Esophagus muscularis mucosa (tissue), 4 donors: ENCODE measurements at places on chromosomes 7 and 10.

DNA sequence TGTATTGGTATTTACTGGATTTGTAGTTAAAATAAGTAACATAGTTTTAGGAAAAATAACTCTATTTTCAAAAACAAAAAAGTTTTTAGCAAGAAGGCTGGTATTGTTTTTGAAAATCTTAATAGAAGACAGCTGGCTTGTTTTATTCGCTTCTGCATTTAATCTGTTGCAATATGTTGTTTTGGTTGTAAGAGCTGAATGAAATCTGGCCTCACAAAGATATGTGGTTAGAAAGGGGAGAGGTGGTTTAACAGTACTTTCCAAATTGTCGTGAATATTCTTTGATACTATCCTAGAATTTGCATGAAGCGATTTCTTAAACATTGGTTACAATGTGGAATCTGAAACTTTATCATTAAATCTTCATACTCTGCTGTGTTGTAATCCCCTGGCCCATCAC is 355.9 kb upstream of the FZD8 start:
- DNase-seq: no peak

GRCh38 chr7:69765879-69766278 is 167.6 kb downstream of the AUTS2 start:
- no peak for DNase-seq

- DNase-seq: no peak
These were observed 548.7 kb upstream of the GALNT17 start for GRCh38 chr7:70582927-70583895.

DNA sequence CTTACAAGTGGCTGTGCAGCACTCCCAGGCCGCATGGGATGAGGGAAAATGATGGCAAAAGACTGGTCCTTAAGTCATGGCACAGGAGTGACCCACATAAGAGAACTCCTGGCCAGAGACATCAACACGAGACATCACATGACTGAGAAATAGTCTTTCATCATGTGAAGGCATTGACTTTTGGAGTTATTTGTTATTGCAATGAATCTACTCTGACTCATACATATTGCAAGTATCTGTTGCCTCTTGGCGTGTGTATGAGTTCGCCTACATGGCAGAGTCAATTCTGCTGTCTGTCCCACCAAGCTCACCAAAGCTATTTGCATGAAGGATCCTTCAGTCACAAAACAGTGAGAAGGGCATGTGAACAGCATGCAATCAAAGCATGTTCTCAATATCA is 59.7 kb upstream of the HABP2 start:
- no peak for DNase-seq

DNA sequence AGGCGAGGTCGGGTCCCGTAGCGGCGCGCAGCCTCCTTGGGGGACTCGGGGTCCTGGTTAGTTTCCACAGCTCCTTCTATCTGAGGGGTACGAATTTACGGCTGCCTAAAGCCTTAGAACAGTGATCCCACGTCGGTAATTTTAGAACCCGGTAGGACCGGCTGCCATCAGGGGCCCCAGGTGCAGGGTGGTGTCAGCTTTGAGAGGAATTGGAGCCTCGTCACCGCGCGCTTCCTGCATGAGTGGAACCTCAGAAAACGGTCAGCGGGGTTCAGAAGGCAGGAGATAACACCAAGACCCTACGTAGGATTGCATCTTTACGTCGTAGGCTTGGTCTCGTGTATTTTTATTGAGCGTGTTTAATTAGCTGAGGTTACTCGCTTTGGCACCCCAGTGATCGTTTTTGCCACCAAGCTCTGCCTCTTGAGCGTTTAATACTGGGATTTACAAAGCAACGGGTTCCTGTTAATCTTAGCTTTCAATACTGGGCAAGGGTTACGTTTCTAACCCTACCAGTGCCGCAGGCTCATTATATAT is 443 bp downstream of the RNF32 start:
- no peak for DNase-seq

DNA sequence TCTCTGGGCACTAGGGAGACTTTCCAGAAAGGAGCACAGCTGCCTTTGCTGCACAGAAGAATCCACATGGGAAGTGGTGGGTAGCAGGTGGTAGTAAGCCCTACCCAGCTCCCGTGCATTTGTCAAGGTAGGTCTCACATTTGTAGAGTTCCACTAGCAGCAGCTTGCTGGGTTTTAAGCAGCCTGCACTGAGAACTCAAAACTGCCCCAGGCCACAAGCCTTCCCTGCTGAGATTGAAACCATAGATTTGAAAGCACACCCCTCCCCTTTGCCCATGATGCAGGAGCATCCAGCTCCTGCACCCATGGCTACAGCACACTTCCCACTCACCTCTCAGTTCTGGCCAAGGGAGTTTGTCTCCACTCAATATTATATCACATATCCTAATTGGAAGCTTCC is 604.5 kb upstream of the STEAP1 start:
- no peak for DNase-seq

- no peak for DNase-seq
These were observed 218.7 kb downstream of the SNX10 start for GRCh38 chr7:26510231-26510957.

DNA sequence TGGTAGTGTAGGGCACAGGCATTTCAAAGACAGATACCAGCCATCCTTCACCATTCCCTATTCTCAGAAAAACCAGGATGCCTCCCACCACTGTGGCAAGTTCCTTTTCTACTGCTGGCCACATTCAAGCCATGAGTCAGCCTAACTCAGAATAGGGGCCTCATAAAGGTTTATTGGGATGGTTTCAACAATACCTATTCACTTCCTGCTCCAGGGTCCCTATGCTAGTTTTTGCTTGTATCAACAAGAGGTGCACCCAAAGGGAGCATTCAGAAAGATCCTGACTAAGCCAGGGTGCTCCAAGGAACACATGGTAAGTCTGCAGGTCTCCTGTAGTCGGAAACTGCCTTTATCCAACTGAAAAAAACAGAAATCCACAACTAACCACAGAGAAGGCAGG is 76.9 kb upstream of the EGR2 start:
- no peak for DNase-seq

DNA sequence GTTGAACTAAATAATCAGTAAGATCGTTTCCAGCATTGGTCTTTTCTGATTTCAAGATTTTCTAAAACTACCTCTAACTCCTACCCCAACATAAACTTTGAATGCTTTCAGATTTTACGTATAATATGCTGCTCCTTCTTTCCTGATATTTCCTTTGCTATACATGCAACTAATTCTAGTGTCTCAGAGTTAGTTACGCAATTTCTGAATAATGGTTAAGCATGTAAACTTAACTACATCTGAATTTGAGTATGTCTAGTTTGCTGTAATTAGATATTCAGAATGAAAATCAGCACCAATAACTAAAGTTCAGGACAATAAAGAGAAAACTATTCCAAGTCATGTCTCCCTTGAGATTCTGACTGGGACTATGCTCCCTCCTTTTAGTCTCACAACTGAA is 71.0 kb downstream of the SEMA3C start:
- no peak for DNase-seq

DNA sequence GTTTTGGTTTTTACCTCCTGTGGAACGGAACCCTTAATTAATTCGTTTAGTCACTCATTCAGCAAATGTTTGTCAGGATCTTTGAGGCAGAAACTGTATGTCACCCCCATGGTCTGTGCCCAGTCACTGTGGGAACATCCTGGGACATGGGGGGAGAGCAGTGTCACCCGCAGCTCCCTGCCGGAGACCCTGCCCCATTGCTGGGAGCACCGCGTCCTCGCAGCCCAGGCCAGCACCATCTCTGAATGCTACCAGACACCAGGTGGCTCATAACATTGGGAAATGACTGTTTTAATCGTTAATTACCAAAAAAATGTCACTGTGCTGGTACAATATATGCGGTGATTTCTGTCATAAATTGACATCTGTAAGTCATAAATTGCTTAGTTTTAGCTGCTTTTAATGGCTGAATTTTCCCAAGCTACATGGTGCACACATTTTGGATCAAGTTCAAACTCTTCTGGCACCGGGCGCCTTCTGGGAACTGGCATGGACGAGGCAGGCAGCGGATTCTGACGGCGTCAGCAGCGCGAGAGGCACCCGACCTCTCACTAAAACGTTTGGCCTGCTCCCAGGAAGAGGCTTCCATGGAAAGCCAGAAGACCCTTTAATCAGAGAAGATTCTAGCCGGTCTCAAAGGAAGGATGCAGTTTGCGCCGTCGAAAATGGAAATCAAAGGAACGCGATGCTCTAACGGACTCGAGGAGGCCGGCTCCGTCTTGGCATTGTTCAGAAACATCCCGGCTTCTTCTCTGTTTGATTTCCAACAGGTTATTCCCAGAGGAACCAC is 184.2 kb downstream of the ADARB2 start:
- no peak for DNase-seq

DNA sequence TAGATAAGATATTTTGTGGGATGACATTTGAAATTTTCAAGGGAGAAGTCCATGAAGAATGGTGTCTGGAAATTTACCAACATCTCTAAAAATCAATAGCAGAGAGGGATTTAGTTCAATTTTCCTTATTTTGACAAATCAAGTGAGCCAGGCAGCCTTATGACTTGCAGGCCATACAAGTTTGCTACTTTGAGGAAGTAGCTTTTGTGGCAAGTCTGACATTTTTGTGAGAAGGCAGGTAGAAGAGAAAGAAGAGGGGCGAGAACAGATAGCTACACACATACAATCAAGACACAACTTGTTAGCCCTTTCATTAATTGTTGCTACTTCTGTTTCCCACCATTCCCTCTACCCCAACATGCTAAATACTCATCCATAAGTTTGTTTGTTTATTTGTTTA is 74.5 kb upstream of the OIT3 start:
- DNase-seq: no peak

- DNase-seq: no peak
These were observed 21.3 kb downstream of the MLXIPL start for GRCh38 chr7:73602721-73603651.

DNA sequence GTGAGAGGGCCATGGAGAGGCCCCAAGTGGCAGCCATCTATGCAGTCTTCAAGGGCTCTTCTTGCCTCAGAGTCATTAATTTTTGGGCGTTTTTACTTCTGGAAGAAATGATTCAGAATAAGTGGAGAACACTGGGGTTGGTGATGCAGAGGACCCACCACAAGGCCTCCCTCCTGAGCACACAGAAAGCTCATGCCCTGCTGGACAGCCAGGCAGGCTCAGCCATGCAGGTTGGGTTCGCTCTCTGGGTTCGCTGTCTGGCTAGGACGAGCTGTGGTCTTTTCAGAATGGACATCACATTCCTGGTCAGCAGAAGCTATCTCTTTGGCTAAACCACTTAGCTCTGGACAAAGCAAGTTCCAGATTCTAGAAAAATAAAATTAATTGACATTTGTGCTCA is 480.8 kb downstream of the RPS24 start:
- peak; percentile 53 for DNase-seq

- DNase-seq: no peak
These were observed 121.7 kb downstream of the C7orf25 start for GRCh38 chr7:42790196-42790595.

DNA sequence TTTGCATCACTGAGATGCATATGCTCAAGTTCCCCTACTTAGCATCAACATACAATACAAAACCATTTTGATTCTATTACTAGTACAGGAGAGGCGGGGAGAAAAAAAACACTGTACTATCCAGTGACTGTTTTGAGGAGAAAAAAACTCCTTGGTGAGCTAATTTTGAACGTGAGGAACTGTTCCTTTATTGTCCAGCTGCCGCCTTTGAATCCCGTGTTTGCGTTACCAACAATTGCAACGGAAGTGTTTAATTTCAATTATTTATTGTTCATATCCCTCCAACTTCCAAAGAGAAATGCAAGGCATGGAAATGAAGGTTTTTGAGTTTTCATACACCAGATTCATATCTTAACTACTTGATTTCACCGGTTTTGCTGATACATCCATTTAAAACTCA is 66.4 kb upstream of the ARHGAP21 start:
- no peak for DNase-seq

- no peak for DNase-seq
These were observed 32.8 kb upstream of the ARHGAP12 start for GRCh38 chr10:31961277-31962074.

DNA sequence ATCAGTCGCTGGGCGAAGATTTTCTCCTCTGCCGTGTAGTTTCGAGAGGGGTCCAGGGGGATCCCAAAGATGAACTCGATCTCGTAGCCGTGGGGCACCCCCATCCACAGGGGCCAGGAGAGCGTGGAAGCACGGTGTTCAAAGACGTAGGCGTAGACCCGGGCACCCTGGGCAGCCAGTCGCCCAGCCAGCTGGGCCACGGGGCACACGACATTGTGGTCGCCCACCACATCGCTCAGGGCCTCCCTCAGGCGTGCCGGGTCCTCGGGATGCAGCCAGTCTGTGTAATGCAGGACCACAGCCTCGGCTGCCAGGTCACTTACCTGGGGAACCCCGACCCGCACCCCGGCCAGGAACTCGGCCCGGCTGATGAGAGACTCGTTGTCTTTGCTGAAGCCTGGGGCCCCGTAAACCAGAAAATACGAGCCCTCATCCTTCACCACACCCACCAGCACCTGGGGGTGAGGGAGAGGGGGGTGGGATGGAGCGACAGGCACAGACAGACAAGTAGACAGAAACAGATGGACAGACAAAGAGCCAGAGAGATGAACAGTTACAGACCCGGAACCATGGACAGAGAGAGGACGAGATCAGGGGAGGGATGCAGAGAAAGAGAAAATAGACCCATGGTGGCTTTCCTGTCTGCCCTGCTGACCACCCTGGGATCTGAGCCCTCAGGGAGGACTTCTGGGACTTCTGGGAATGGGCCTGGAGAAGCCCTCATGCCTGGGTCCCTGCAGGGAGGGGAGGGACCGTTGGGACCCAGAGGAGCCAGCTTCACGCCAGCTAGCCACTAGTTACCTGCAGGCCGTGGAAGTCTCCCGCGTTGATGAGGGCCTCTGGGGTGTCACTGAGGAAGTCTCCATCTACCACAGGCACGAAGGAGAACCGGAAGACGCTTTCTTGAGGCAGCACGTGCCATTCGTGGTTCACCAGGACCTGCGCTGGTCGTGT is 3.0 kb downstream of the ACHE start:
- DNase-seq: no peak

- no peak for DNase-seq
These were observed 107.3 kb downstream of the LRRN3 start for GRCh38 chr7:111198255-111198654.

DNA sequence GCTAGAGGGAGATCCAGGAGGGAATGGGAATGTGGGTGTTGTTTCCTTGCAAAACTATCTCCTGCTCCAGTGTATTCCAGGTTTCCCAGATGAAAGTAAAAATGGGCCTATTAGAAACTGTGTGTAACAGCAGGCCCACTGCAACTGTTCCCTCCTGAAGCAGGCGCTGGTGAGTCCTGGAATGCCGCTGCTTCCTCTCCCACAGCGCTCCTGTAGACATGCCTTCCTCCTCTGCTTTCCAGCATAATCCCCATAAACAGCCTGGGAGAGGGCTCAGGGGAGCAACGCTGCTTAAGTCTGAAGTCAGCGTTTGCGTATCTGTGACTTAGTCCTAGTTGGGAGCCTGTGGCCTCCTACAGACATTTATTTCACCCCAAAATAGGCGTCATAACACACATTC is 551.0 kb upstream of the FOXK1 start:
- DNase-seq: no peak

DNA sequence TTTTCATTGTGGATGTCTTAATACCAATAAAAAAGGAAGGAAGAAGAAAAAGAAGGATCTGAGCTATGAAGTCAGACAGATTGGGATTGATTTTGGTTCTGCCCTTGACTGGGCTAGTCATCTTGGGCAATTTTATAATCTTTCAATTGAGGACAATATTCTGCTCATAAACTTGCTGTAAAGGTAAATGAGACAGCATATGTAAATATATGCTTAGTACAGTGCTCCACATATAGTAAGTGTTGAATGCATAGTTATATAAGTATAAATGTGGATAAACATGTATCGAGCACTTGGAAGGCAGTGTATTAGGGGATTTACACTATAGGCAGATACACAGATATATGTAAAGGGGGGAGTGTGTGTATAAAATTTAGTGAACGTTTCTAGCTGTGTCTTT is 85.1 kb downstream of the ST7 start:
- DNase-seq: no peak

GRCh38 chr10:119761106-119761505 is 35.3 kb downstream of the INPP5F start:
- DNase-seq: no peak
